Caudate nucleus (tissue), 63 donors: ENCODE measurements at places on chromosomes 3 and 15.

DNA sequence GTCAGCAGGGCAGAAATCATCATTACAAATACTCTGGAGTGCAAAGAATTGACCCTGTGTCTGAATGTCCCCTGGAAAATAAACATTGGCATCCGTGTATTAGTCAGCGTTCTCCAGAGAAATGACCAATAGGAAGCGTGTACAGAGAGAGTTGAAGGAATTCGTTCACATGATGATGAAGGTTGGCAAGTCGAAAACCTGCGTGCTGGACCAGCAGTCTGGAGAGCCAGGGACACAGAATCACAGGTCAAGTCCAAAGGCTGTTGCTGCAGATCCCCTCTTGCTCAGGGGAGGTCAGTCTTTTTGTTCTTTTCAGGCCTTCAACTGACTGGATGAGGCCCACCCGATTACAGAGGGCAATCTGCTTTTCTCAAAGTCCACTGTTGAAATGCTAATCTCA, 16.6 kb downstream of the GP9 start:
- DNase-seq: no peak

GRCh38 chr15:82833362-82833682, 23.9 kb downstream of the WHAMM start:
- no peak for DNase-seq

DNA sequence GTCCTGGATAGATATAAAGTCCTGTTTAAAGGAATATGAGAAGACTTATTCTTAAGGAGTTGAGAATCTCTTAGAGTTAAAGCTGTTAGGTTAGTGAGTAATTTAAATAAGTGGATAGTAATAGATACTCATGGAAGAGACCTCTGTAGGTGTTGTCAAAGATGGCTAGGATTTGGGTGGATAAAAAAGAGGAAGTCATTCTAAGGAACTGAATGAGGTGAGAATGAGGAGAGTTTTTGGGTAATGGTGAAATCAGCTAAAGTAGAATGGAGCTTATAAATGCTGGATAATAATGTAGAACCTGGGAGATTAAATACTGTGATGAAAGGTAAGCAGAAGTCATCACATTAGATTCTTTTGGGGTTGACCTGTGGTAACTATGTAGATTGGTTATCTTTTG, 8.1 kb downstream of the ARIH1 start:
- DNase-seq: no peak

GRCh38 chr15:58552505-58553364, 120.9 kb downstream of the LIPC start:
- DNase-seq: no peak
